NCI-H1436 treated with DMSO at 0.1 percent for 48 hours (cell line): ENCODE measurements at places on chromosomes 16 and 17.

GRCh38 chr17:34726536-34727384, 147.4 kb downstream of the TMEM132E start:
- no peak for DNase-seq

DNA sequence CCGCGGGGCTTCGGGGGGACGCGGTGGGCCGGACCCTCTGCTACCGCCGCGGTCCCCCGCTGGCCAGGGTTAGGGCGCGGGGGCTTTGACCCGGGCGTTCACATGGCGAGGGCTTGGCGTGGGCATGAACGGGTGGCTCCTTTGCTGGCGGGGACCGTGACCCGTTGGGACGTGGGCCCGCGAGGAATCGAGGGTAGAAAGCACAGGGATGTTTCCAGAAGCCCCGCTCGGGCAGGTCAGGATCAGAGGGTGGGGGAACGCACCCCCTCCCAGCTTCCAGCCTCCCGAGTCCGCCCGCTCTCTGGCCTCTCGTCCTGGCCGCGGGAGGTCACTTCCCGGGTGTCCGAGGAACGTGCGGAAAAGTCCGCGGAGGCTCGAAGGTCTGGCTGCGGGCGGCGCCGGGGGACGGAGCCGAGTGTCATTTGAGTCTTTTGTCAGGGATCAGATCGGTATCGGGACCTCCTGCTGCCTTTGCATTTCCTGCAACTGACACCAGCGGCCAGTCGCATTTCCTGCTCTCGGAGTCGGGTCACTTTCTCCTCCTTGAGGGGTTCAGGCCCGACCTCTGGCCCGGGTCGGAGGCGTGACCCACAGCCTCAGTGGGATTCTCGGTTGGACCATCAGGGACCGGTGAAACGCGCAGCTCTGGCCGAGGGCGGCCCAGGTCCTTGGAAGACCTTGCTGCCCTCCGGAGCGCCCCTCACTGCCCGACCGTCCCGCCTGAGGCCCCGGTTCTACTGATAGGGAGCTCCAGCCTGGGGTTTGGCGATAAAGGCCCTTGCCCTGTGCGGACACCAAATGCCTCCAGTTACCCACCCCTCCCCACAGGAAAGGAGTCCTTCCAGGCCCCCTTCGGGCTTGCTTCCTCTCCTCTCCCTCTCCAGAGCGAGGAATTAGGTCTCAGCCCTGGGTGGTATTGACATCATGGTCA, 702 bp upstream of the WNT3 start:
- DNase-seq, result no peak

GRCh38 chr16:85562093-85562786, 50.9 kb upstream of the GSE1 start:
- no peak for DNase-seq

DNA sequence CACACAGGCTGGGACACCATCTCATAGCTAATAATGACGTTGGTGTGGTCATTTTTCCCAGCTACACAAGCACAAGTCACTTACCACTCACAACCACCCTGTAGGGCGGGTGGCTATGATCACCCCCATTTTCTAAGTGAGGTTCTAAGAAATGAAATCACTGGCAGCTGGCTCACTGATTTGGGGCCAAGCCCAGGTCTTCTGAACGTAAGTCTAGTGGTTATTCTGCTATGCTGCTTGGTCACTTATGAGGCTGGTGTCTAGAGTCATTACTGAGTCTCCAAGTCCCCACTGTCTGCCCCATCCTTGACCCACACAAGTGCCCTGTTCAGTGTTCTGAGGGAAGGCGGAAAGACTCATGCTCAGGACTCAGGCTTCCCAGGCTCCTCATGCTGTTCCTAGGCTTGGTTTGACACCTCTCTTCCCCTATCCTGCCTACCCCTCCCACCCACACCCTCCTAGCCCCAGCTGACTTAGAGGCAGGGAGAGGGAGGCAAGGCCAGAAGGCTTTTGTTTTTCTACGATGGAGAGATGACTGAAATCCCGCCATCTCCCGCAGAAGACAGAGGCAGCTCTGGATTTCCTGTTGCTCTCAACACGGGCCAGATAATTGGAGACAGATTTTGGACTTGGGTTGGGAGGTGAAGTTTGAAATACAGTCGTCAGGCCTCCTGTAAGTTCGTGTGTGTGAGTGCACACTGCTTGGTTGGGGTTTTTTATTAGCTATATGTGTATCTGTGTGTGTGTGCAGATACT, 32.2 kb downstream of the FZD2 start:
- DNase-seq, result no peak

GRCh38 chr16:64153718-64154117, 968.1 kb downstream of the CDH11 start:
- DNase-seq, result no peak

DNA sequence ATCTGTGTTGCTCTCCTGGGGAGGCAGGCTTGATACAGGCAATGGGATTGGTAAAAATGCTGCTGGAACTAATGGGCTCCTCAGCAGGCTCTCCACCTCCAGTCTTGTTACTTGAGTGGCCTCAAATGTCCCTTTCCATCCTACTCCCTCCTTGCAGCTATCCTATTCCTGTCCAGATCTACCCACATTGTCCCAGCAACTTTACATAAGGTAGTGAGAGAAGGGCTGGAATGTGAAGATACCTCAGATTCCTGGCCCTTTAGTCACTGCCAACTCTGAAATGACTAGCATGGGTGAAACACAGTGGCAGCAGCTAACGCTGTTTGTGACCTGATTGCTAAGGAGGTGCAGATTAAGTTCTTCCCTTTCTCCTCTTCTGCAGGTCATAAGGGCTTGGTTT, 210.1 kb upstream of the HS3ST4 start:
- DNase-seq, result no peak

DNA sequence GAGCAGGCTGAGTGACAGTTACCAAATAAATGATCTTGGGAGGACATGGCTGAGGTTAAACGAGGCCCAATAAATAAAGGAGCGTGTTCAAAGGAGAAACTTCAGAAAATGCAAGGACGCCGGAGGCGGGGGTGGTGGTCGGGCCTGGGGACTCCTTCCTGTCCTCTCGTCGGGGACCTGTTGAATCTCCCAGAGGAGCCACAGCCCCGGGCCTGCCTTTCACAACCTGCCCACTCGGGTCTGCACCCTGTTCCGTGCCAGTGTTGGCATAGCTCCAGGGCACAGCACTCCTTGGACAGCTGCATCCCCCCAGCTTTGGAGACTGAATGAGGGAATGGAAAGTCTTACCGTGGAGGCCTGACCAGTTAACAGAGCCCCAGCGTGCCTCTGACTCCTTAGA, 8.1 kb upstream of the TBX4 start:
- no peak for DNase-seq
